Stimulated activated CD8-positive, alpha-beta memory T cell treated with anti-CD3 and anti-CD28 coated beads, Interleukin-7, amount 100 ng/mL, for 1 hour (primary cell): ENCODE measurements at places on chromosomes 1 and 21.

DNA sequence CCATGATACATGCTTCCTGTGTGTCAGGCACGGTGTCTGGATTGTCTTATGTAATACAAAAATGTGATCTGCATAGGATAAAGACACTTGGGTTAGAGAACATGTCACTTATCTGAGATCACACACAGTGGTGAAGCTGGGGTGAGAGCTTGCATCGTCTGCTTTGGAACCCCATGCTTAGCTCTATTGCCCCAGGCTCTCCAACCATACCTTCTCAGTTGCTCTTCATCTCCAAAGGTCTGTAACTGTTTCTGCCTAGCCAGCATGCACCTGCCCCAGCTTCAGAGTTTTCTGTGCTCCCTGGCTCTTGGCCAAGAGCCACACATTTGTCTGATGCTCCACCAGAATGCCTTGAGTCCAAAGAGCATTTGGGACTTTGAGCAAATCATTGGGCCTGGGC, 93.9 kb upstream of the COG2 start:
- DNase-seq = no peak

- no peak for DNase-seq
These were observed 345.1 kb downstream of the LMO4 start for GRCh38 chr1:87673748-87674147.

DNA sequence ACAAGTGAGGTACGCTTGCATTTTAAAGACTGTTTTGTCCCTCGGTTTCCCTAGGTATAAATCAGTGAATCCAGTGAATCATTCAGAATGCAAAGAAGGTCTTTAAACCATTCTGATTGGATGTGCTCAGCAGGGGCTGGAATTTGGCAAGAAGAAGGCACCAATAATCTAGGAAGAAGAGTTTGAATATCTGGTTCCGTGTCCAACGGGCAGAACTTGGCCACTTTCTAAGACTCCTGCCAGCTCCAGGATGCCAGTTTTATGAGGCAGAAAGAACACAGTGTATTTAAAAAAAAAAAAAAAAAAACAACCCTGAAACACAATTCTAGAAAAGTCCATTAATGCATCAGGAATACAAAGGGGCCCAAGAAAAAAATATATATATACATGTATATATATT, 3.0 kb upstream of the TENT5C start:
- no peak for DNase-seq

DNA sequence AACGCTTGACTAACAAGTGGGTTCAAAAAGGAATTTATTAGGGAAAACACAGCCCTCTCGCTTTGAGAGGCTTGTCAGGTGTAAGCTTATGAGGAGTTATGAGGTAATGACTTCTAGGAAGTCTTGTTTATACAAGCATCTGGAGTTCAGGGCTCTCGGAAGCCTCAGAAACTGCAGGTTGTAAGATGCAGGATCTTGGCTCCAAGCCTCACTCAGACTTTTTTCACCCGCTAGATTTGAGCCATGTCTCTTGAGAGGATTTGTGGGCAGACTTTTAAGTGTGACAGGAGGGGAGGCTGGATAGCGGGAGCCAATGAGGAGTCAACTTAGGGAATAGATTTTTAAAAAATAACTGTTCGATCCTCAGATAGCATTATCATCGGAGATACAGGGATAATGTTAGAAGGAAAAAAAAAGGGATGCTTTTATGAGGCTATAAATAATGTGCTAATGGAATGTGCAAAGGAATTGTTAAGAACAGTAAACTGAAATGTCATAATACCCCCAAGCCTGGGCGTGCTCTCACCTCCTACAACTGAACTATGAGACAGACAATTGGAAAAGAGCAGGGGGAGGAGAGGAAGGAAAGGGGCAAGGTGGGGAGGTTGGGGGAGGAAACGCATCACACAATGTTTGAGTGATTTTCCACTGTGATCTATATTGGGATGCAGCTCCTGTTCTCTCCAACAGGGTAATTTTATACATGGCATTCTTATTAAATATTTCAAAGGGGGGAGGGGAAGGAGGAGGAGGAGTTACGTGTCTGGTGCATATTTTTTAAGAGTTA, 107.4 kb upstream of the ESRRG start:
- DNase-seq = no peak

DNA sequence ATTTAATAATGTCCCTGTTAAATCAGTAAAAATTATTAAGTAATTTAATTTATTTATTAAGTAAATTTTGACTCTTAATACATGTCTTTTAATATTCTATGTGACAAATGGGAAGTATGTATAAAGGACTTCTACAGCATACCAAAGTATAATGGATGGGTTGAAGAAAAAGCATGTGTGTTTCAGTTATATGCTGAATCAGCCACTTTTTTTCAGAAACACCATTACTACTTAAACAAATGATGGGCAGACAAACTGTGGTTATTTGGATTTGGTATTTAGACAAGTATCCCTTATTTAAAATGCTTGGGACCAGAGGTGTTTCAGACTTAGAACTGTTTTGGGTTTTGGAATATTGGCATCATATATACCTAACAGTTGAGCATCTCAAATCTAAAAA, 176.3 kb upstream of the DMRTA2 start:
- DNase-seq = no peak

DNA sequence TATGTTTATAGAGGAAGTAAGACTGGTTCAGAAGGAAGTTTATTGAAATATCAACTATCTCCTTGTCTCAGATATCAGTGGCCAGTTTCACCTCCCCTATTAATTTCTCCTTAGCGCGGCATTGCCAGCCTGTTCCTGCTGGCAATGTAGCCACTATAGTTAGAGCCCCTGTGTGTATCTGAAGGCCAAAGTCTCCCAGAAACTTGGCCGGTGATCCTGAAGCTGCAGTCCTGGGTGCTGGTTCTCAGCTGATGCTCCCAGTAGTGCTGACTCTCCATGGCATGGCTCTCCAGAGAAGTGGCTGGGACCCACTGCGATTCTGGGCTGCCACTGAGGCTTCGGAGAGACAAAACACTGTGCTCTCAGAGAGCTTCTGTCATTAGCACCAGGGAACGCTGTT, 59.9 kb downstream of the TNN start:
- DNase-seq = no peak

- no peak for DNase-seq
These were observed 49.9 kb upstream of the HAO2 start for GRCh38 chr1:119318466-119319309.

- no peak for DNase-seq
These were observed 19.8 kb downstream of the ESPN start for GRCh38 chr1:6444377-6444776.

- peak; percentile 63 for DNase-seq
These were observed at the start of gene MAPKAPK2 for GRCh38 chr1:206684478-206685333. MAPKAPK2 (plus strand) TSS chr1:206684905; CDS start chr1:206685230, 325 bp downstream.

GRCh38 chr1:44660176-44660575, 14.1 kb downstream of the TMEM53 start:
- no peak for DNase-seq

GRCh38 chr1:21663248-21663950, 5.8 kb downstream of the RAP1GAP start:
- DNase-seq = no peak

GRCh38 chr1:97581614-97582051, 339.2 kb downstream of the DPYD start:
- no peak for DNase-seq

DNA sequence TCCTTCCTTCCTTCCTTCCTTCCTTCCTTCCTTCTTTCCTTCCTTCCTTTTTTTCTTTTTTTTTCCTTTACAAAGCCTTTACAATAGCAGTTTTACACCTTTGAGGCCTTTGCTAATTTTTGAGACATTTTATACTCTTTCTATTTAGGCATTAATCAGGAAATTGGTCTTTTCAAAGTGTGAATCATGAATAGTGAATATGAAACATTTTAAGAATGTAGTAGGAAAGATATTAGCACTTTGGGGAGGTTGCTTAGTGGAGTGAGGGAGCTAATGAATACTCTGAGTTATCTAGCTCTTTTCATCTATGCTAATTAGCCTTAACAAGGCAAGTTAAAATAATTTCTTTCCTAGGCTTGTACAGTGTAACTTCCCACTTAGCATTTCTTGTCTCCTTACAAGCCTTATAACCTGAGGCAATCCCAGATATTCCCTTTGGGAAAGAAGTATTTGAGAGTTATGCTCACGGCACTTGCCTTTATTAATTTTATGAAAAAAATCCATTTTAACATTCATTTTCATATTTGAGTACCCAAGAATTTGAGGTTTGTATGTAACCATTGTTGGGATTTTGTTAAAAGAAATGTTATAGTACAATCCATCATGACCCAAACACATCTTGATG, 122.6 kb downstream of the NTNG1 start:
- no peak for DNase-seq

DNA sequence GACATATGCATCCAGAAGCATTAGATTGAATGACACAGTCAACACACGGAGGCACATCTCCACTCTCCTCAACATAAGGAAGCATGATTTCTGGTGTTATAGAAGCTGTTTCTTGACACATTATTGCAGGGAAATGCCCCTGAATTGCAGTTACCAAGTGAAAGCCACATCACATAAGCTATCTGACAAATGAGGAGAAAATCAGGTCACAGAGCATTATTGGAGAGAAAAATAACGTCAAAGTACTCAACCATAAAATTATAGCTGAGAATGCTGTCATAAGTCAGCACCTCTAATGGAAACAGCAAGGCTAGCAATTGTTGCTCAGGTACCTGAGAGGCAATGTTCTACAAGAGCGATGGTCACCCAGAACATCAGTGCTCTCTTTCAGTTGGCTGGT, 169.9 kb upstream of the PALMD start:
- DNase-seq = no peak

DNA sequence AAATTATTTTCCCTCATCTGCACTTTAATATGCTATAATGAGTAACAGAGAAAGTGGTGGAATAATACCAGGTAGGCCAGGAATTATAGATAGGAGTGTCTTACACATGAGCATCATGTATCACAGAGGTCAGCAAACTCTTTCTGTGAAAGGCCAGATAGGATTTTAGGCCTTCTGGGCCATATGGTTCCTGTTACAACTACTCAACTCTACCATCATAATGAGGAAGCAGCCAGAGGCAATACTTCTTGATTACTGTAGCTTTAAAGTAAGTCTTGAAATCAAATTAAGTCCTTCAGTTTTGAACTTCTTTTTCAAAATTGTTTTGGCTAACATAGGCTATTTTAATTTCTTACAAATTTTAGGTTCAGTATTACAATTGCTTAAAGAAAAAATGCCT, 32.1 kb upstream of the IGSF3 start:
- DNase-seq = no peak

GRCh38 chr21:29640080-29640508, 299.7 kb downstream of the GRIK1 start:
- DNase-seq = no peak

DNA sequence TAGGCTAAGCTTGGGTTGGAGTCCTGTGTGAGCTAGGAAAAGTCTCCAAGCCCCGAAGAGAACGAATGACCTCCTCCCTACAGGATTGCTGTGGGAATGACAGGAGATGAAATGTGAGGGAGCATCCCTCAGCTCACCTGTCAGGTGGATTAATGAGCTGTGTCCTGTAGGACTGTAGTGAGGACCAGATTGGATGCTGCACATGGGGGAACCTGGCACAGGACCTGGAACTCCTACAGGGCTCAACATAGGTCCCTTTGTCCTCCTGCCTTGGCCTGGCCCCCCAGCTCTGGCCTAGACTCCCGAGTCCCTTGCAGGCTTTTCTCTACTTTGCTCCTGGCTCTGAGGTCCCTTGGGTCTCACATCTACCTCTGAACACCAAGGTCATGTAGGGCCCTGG, 155.7 kb downstream of the PTPRU start:
- no peak for DNase-seq

GRCh38 chr1:221699577-221699976, 42.3 kb downstream of the DUSP10 start:
- DNase-seq = no peak

DNA sequence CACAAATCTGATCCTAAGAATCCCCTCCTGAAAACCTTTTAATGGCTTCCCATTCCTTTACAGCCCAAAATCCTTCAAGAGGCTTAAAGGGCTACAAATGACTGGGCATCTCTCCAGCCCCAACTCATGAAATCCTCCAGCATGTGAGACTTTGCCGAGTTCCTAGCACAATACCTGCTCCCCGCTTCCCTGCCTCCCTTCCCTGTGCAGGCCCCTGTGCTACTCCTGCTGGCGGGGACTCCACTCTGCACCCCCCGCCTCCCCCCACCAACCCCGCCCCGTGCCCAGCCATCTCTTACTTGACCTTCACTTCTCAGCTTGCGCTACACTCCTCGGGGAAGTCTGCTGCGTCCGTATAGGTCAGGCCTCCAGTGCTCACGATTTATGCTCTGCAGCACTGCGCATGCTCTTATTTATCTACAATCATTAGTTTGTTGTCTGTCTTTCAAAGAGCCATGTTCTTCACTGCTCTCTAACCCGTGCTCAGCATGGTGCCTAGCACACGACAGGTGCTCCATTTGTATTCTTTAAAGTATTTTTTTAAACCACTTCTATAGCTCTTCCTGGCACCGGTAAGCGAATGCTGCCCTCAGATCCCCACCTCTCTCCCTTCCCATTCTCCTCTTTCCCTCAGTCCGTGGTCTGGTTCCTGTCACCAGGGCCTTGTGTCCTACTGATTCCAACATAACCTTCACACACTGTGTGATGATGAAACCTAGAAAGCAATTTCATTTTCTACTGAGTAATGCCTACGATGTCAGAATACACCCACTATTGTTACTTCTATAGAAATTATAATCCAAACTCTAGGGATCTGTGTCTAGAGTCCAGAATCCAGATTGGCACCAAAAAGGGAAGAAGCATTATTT, 37.5 kb upstream of the PLA2G2C start:
- DNase-seq = no peak

DNA sequence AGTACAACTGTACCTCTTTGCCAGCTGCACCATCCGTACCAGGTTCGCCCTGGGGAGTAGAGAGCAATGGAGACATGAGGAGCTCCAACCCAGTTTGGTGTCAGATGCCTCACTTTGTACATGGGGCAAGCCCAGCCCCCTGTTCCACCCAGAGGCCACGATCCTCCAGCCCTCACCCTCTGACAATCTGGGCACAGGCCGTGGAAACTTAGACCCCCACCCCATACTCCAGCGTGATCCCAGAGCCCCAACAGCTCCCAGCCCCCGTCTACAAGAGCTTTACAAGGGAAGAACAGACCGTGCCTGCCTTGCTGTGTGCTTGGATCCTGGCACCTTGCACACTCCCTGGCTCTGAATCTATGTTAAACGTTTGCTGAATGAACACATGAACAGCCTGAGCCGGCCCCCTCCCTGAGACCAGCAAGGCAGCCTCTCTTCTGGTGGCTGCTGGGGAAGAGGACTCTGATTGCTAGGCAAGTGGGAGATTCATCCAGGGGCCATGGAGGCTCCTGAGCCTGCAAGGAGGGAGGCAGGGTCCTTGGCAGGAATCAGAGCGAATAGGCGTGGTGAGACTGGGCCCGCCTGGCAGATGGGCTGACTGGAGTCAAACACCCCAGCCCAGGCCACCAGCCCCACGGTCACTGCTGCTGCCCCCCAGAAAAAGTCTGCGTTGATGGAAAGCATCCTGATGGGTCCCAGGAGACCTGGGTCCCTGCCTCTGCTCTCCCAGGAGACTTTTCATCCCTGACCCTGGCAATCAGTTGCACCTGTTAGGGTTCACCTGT, 12.5 kb upstream of the PEF1 start:
- DNase-seq = no peak

DNA sequence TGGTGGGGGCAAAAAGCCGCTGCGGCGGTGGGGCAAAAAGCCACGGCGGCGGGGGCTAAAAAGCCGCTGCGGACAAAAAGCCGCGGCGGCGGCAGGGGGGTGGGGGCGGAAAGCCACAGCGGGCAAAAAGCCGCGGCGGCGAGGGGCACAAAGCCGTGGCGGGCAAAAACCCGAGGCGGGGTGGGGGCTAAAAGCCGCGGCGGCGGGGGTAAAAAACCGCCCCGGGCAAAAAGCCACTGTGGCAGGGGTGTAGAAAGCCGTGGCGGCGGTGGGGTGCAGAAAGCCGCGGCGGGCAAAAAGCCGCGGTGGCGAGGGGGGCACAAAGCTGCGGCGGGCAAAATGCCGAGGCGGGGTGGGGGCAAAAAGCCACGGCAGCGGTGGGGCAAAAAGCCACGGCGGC, 3901.8 kb downstream of the SRGAP2C start:
- no peak for DNase-seq
